Smooth muscle cell of trachea (primary cell): ENCODE measurements at places on chromosomes 3 and 15. TPM values are rescaled to one million over a fixed set of nuclear protein-coding genes. Genes with fewer than 3 reads are reported as not detected.

EPHA6 gene
- total RNA-seq, result not detected in 2 replicates

ARHGEF26 gene
- 0.99 and 1.6 TPM in 2 replicates for total RNA-seq

NEK10 gene
- total RNA-seq, result 38.5 and 54.3 TPM in 2 replicates

SLC22A14 gene
- 0.15 TPM in 1 of 2 replicates, not detected in the other for total RNA-seq

GHRL gene
- 0.29 TPM in 1 of 2 replicates, not detected in the other for total RNA-seq

CNOT10 gene
- total RNA-seq, result 17.9 and 24.7 TPM in 2 replicates

CFAP20DC gene
- 4.8 and 6.8 TPM in 2 replicates for total RNA-seq

WDR49 gene
- 0.17 and 1.0 TPM in 2 replicates for total RNA-seq

OIP5 gene
- total RNA-seq, result 1.5 and 10.0 TPM in 2 replicates
